ENCODE measurements at places on chromosomes 4 and X.
A peak's percentile ranks its signal among the peaks of the same experiment; 100 is the strongest.

DNA sequence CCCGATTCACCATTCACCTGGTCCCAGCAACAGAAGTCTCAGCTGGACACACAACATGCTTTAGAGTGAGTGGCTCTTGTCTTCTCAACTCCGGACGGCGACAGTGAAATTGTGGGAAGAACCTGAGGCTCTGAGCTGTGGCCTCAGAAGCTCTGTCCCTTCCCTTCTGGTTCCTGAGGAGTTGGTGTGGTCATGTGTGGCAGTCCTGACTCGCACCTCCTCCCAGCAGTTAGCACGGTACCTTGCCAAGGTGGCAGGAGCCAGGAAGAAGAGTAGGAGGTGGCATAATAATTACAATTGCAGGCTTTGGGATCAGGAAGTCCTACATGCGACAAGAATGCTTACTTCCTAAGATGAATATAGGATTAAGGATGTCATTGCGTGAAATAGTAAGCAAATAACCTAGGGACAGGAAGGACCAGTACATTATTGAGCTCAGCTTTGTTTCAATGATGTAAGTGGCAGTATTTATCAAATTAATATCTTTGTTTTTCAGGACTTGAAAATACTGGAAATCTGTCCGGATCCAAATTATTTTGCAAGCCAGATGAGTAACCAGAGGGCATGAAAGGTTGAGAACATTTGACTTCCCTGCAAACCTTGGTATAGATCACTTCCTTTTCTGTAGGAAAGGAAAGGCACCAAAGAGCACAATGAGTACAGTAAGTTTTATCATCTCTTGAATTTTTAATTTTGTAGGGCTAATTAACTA is 21.1 kb downstream of the RNF4 start:
- DNase-seq, result no peak

DNA sequence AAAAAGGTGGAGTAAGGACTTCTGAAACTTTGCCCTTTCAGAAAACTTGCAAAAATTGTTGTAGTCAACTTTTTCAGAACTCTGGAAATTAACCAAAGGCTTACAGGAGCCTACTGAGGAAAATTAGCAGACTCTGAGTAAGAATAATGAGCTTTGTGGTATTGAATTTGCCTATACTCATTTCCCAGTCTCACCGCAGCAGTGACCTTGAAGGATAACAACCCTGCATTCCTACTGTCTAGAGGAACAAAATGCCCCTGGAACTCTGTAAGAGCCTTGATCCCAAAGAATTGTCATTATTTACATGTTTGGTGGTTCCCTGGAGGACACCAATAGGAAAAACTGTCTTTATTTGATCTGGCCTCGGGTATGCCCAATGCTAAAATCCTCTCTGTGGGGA is 57.9 kb downstream of the MND1 start:
- no peak for DNase-seq

GRCh38 chrX:103742339-103742738 is 31.6 kb downstream of the TMEM31 start:
- DNase-seq, result no peak

- DNase-seq, result no peak
Observed at GRCh38 chr4:19368800-19369199, 882.9 kb upstream of the SLIT2 start.

- no peak for DNase-seq
Observed at GRCh38 chr4:17787315-17787714, 5.9 kb upstream of the FAM184B start.

- no peak for DNase-seq
Observed at GRCh38 chrX:151713849-151714248, 2.0 kb upstream of the FATE1 start.

DNA sequence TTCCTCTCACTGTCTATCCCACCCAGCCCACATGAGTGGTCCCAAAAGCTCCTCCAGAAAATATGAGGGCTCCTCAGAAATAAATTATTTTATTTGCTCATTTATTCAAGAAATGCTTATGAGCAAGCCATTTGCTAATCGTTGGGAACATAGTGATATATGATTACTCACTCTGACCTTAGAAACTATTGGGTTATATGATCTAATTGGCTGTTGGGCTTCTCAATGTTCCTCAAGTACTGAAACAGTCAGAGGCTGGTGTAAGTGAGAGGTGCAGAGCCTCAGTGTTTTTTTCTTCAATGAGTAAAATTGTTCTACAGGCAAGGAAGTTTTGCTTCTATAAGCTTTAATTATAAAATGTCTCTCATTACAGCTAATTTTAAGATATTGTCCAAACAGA is 893.8 kb upstream of the INTU start:
- no peak for DNase-seq

GRCh38 chr4:23956601-23957364 is 66.9 kb upstream of the PPARGC1A start:
- DNase-seq, result no peak

- DNase-seq, result no peak
Observed at GRCh38 chrX:45601052-45601451, 400.4 kb upstream of the DIPK2B start.

GRCh38 chrX:3393581-3394111 is 47.2 kb upstream of the MXRA5 start:
- DNase-seq, result peak; percentile 45

- no peak for DNase-seq
Observed at GRCh38 chrX:49915361-49916222, 6.8 kb upstream of the CLCN5 start.

GRCh38 chr4:110474481-110474880 is 1.5 kb upstream of the ENPEP start:
- no peak for DNase-seq

DNA sequence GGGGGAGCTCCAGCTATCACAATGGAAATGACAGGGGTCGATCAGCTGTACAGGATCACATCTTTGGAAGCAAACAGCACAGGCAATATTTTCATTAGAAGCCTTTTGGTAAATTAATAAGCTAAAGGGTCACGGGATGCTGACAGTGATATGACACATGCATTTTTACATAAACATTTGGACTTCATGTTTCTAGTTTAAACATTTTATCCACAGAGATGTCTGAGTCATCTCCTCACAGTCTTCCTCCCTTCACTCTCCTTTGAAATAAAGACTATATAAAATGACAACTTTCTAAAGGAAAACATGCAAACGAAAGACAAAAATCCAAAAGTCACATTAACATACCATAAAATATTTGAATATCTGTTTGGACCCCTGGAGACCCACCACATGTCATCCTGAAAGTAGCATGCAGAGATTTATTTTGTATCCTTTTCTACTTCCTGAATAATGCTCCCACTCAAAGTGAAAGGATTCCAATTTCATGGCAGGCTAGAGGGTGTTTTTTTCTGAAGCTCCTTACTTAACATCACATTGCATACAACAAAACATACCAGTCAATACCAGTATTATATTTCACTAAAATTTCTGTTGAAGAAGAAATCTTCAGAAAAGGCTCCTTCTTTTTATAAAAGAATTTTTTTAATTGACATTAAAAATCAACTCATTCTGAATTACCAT is 200.1 kb upstream of the PPARGC1A start:
- DNase-seq, result no peak

DNA sequence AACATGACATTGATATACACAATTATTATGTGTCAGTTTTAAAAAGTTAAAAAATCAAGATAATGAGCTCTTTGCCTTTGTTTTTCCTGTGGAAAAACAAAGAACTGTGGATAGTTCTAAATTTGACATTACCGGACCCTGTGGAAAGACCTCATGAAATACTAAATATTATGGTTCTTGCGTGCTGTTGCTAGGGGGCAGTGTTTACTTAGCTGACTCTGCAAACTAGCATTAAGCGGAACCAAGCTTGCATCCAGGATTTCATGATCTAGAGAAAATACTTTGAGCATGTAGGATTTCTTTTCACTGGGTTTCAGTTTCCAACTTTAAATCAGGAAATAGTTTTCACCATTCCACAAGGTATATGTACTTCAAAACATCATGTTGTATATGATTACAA is 33.6 kb downstream of the CLCN4 start:
- DNase-seq, result no peak

DNA sequence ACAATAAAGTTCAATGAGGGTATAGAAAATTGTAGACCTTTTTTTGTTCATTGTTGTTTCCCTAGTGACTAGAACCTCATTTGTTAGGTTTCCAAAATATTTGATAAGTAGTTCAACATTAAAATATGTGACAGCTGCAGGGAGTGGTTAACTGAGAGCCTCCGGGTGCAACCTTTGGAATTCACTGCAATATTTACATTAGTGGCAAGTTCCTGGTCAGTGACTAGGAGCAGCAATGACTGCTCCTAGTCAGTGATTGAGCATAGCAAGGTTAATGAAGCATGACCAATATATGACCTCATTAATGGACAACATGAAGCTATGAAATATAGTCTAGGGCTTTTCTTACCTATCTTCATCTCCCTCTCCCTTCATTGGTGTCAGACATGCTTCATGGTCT is 65.8 kb upstream of the FAM47A start:
- no peak for DNase-seq

GRCh38 chr4:72405417-72405816 is 163.6 kb downstream of the ADAMTS3 start:
- no peak for DNase-seq

GRCh38 chrX:120308959-120309872 is 2.0 kb downstream of the TMEM255A start:
- DNase-seq, result peak; percentile 57

- no peak for DNase-seq
Observed at GRCh38 chr4:15005474-15006115, 3.3 kb downstream of the CPEB2 start.

DNA sequence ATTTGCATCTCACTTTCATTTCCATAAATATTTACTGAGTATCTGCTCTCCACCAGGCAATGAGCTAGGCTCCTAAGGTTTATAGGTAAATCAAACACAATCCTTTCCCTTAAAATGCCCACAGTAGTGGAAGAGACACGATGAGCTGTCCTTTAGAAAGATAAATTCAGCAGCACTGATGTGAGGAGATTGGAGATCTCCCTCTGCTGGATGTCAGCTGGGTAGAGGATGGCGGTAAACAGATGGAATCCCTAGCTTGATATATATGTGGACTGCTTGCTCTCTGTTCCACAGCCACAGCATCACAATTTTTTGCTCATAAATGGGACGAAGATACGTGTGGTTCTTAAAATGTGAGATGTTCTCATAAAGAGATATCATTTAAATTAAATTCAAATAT is 216.4 kb upstream of the RASGEF1B start:
- DNase-seq, result no peak

DNA sequence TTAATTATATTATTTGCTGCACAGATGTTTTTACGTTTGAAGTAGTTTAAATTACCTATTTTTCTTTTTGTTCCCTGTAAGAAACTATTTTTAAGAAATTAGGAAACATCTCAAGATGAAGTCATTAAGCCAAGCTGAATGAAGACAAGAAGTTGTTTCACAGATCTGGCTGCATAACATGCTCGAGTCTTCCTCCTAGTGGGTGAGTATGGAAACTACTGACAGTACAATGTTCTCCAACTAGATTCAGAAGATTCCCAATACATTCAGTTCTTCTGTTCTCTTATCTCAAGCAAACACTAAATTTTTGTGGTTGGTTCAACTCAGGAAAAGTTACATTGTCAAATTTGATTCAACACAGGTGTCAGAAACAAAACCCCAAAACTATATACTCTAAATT is 256.8 kb upstream of the VCX start:
- no peak for DNase-seq

GRCh38 chrX:99705701-99706100 is 704.4 kb downstream of the PCDH19 start:
- no peak for DNase-seq

DNA sequence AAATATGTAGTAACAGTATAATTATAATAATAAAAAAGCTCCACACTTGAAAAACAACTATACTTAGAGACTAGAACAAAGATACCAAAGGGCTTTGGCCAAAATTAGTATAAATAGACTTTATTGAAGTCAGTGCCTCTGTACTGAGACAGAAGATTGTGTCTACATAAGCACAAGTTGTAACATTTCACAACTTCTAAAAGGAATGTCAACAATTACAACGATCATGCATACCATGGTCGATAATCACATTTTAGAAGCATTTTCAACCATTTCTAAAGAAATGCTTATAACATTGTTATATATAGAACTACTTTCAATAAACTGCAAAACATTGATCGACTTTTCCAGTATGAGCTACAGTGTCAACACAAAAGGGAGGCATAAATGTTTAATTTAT is 57.0 kb downstream of the DHX15 start:
- DNase-seq, result no peak

- no peak for DNase-seq
Observed at GRCh38 chrX:12322031-12322430, 183.8 kb downstream of the FRMPD4 start.

DNA sequence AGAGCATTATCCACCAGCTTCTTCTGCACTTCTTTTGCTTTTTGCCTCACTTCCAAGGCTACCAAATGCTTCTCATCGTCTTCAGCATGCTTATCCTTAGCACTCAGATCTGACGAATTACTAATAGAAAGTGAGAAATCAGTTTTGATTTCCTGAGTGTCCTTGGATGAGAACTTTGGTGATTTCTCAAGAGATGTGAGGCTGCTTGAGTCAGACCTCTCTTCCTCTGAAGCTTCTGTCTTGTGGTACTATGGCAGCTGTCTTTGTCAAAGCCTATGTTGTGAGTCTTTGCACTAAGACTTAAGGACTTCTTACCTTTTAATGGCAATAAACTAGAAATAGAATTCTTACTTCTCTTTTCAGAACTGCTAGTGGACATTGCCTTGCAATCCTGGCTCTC is 169.9 kb downstream of the CPE start:
- DNase-seq, result no peak

DNA sequence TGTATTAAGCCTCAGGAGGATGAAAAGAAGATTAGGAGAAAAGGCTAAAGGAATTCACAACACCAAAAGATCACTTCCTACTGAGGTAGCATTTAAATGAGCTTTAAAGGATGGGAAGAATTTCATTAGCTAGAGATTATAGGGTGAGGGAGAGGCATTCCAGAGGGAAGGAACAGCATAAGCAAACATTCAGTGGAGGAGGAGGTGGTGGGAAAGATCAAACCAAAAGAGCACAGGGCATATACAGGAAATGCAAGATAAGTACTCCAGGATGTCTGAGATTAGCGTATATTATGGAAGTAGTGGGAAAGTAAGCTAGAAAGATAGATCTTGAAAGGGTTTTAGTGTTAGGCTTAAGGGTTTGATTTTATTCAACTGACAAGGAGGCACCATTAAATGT is 84.8 kb downstream of the COL4A6 start:
- DNase-seq, result no peak

GRCh38 chr4:177311589-177311988 is 1.9 kb downstream of the NEIL3 start:
- no peak for DNase-seq
